ENCODE measurements at places on chromosomes 12 and 14. TPM values are rescaled to one million over a fixed set of nuclear protein-coding genes. Genes with fewer than 3 reads are reported as not detected.

Gene KRT77
- not detected for polyA plus RNA-seq

Gene BTG1
- 82.3 TPM for polyA plus RNA-seq

Gene GPR84
- polyA plus RNA-seq = 0.69 TPM

Gene IFNG-AS1
- 0.29 TPM for polyA plus RNA-seq

Gene MDM1
- polyA plus RNA-seq = 5.4 TPM

Gene KIF5A
- under 0.01 TPM for polyA plus RNA-seq

Gene CLEC9A
- polyA plus RNA-seq = 0.46 TPM

Gene TAS2R8
- polyA plus RNA-seq = not detected

Gene PTPRB
- polyA plus RNA-seq = 7.9 TPM

DNA sequence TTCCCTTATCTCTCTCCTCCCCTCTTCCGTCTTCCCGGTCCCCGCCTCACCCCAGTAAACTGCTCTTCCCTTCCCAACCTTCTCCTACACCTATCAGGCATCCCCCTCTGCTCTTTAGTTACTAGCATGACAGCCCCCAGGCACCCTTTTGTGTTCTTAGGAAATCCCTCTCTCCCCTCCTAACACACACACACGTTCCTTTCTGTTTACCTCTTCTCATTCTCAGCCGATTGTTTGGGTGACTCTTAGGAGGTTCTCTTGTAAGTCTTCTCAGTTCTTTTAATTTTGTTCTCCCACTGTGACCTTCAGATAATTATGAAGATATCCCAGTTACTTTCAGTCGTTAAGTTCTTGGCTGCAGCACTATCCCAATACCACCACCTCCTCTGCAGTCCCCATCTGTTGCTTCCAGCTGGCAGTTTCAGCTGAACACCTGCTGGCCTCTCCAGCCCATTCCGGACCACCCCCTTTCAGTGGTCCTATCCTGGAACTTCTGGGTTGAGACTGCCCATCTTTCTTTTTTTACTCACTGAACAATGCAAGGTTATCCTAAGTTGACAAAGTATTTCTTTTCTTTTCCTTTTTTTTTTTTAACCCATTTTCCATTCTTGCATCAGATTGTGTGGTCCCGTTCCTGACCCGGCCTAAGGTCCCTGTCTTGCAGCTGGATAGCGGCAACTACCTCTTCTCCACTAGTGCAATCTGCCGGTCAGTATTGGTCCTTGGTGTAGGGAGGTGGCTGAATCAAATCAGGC, 711 bp downstream of the MARS1 start:
- H3K27ac ChIP-seq = peak overlapping the region; percentile 81
- peak overlapping the region; percentile 97 for H3K4me3 ChIP-seq
- peaks cover 22% of the 10 kb centered on the region for H3K4me1 ChIP-seq
- peaks cover 19% of the 10 kb centered on the region for H3K36me3 ChIP-seq
- H3K27me3 ChIP-seq = no peaks in the 10 kb centered on the region

- DNase-seq = no peak
- no peak overlapping the region for H3K27ac ChIP-seq
- H3K36me3 ChIP-seq = no peaks in the 10 kb centered on the region
- H3K4me3 ChIP-seq = no peak overlapping the region
These were observed 426.7 kb upstream of the DCN start for GRCh38 chr12:91609283-91609682.

DNA sequence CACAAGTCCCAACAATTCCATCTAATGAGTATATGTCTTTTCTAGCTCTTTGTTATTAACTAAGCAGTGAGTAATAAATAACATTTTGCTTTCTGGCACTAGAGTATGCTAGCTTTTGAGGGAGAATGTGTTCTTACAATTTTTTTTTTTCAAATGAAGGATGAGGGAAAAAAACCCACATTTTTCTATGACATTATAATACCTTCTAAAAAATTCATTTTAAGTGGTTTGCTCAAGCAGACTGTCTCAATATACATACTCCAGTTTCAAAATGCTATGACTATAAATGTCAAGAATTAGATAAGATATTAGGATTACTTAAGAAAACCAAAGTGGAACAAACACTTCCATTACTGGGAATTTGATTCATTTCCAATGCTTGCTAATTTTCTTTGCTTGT, 394.6 kb downstream of the C12orf75 start:
- no peak overlapping the region for H3K27ac ChIP-seq
- no peaks in the 10 kb centered on the region for H3K27me3 ChIP-seq
- H3K4me1 ChIP-seq = no peaks in the 10 kb centered on the region
- DNase-seq = no peak
- H3K36me3 ChIP-seq = no peaks in the 10 kb centered on the region
- no peak overlapping the region for H3K4me3 ChIP-seq

DNA sequence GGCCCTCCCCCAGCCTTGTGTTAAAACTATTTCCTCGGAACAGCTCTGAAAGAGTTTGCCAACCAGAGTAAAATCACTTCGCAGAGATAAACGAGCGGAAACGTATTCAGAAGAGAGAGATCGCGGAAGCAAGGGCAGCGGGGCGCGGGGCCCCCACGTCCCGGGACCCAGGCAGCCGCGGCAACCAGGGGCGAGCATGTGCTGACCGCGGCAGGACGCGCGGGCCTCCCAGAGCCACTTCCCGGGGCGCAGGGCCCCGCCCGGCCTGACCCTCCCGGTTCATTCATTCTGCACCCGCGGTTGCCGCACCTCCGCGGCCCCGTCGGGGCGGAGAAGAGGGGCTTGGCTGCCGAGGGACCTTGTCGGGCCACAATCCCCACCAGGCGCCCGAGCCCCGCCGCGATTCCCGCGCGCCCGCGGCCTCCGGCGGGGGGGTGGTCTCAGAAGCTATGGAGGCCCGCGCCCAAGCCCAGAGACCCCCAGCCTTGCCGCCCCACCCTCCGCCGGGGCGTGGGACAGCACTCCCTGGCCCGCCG, 598 bp downstream of the UBE2N start:
- peak overlapping the region; percentile 97 for H3K27ac ChIP-seq
- no peaks in the 10 kb centered on the region for H3K36me3 ChIP-seq
- H3K4me1 ChIP-seq = no peaks in the 10 kb centered on the region
- H3K27me3 ChIP-seq = no peaks in the 10 kb centered on the region
- no peak for DNase-seq

DNA sequence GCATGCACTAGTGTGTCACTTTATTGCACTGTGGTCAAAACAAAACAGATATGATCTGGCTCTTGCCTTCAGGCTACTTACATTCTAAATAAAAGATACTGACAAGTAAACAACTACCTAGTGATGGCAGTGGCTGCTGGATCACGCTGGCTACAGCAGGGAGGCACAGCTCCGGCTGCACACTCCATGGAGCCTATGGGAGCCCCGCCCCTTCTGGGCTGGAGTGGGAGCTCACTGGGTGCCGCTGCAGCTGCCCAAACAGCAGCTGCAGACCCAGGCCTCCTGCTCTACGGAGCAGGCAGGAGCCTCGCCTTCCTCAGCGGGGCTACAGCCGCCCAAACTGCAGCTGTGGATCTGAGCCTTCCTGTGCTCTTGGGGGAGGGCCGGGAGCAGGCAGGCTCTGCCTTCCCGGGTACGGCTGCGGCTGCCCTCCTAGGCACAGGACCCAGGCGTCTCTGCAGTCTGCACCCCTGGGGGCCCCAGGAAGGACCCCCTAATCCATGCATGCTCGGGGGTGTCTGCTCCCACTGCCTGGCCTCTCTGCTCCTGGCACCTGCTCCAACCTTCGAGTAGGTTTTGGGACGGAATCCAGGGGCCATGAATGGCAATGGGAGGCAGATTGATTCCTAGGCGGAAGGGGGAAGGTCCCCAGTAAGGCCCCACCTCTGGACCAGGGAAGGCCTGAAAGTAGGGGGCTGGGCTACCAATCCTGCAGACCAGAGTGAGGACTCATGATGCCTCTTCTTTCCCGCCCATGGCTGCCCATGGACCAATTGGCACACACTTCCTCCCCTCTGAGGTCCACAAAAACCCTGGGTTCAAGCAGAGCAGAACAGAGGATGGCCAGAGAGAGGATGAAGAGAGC, 253.1 kb downstream of the ANO6 start:
- H3K4me3 ChIP-seq = no peak overlapping the region
- H3K4me1 ChIP-seq = no peaks in the 10 kb centered on the region
- no peak for DNase-seq
- H3K36me3 ChIP-seq = no peaks in the 10 kb centered on the region

GRCh38 chr12:94560431-94561221, 89.7 kb downstream of the TMCC3 start:
- H3K27ac ChIP-seq = no peak overlapping the region
- no peaks in the 10 kb centered on the region for H3K27me3 ChIP-seq
- no peak for DNase-seq
- no peaks in the 10 kb centered on the region for H3K36me3 ChIP-seq

GRCh38 chr14:106346534-106347290, 820.3 kb downstream of the TMEM121 start:
- H3K4me1 ChIP-seq = no peaks in the 10 kb centered on the region
- H3K27ac ChIP-seq = no peak overlapping the region
- H3K36me3 ChIP-seq = no peaks in the 10 kb centered on the region
- DNase-seq = no peak

GRCh38 chr14:50303744-50304471, 8.1 kb downstream of the L2HGDH start:
- H3K27ac ChIP-seq = no peak overlapping the region
- H3K36me3 ChIP-seq = no peaks in the 10 kb centered on the region
- H3K4me3 ChIP-seq = no peak overlapping the region
- DNase-seq = no peak
- H3K4me1 ChIP-seq = no peaks in the 10 kb centered on the region

- no peaks in the 10 kb centered on the region for H3K4me1 ChIP-seq
- no peaks in the 10 kb centered on the region for H3K27me3 ChIP-seq
- peak overlapping the region; percentile 28 for H3K27ac ChIP-seq
- peak; percentile 81 for DNase-seq
- no peak overlapping the region for H3K4me3 ChIP-seq
These were observed 10.1 kb upstream of the RAB35 start for GRCh38 chr12:120126635-120127005.

DNA sequence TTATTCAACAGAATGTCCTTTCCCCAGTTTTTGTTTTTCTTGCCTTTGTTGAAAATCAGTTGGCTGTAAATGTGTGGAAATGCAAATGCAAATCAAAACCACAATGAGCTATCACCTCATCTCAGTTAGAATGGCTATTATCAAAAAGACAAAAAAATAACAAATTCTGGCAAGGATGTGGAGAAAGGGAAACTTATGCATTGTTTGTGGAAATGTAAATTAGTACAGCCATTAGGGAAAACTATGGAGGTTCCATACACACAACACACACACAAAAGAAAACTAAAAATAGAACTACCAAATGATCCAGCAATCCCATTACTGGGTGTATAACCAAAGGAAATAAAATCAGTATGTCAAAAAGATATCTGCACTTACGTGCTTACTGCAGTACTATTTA, 518.8 kb upstream of the ATXN7L3B start:
- no peak overlapping the region for H3K4me3 ChIP-seq
- no peaks in the 10 kb centered on the region for H3K27me3 ChIP-seq
- no peak overlapping the region for H3K27ac ChIP-seq

GRCh38 chr14:32608857-32609256, 279.8 kb downstream of the AKAP6 start:
- H3K27me3 ChIP-seq = no peaks in the 10 kb centered on the region
- H3K36me3 ChIP-seq = no peaks in the 10 kb centered on the region
- H3K27ac ChIP-seq = no peak overlapping the region
- no peak for DNase-seq
- no peak overlapping the region for H3K4me3 ChIP-seq

- DNase-seq = no peak
- peaks cover 9% of the 10 kb centered on the region for H3K4me1 ChIP-seq
- H3K27ac ChIP-seq = no peak overlapping the region
- H3K4me3 ChIP-seq = peak overlapping the region; percentile 65
- H3K36me3 ChIP-seq = peaks cover 5% of the 10 kb centered on the region
These were observed 903 bp downstream of the PARPBP start for GRCh38 chr12:102120886-102121285.

GRCh38 chr14:87131879-87132278, 861.1 kb downstream of the GALC start:
- no peak for DNase-seq
- H3K36me3 ChIP-seq = no peaks in the 10 kb centered on the region
- H3K27ac ChIP-seq = no peak overlapping the region
- no peaks in the 10 kb centered on the region for H3K27me3 ChIP-seq

GRCh38 chr12:54716261-54716660, 68.1 kb upstream of the DCD start:
- no peak for DNase-seq
- peaks cover 13% of the 10 kb centered on the region for H3K4me1 ChIP-seq
- no peaks in the 10 kb centered on the region for H3K27me3 ChIP-seq
- no peaks in the 10 kb centered on the region for H3K36me3 ChIP-seq
- no peak overlapping the region for H3K27ac ChIP-seq

DNA sequence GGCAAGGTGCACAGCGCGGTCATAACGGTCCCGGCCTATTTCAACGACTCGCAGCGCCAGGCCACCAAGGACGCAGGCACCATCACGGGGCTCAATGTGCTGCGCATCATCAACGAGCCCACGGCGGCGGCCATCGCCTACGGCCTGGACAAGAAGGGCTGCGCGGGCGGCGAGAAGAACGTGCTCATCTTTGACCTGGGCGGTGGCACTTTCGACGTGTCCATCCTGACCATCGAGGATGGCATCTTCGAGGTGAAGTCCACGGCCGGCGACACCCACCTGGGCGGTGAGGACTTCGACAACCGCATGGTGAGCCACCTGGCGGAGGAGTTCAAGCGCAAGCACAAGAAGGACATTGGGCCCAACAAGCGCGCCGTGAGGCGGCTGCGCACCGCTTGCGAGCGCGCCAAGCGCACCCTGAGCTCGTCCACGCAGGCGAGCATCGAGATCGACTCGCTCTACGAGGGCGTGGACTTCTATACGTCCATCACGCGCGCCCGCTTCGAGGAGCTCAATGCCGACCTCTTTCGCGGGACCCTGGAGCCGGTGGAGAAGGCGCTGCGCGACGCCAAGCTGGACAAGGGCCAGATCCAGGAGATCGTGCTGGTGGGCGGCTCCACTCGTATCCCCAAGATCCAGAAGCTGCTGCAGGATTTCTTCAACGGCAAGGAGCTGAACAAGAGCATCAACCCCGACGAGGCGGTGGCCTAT, 875 bp downstream of the HSPA2 start:
- H3K4me1 ChIP-seq = peaks cover 28% of the 10 kb centered on the region
- H3K27me3 ChIP-seq = no peaks in the 10 kb centered on the region
- H3K27ac ChIP-seq = peak overlapping the region; percentile 86
- H3K36me3 ChIP-seq = no peaks in the 10 kb centered on the region

DNA sequence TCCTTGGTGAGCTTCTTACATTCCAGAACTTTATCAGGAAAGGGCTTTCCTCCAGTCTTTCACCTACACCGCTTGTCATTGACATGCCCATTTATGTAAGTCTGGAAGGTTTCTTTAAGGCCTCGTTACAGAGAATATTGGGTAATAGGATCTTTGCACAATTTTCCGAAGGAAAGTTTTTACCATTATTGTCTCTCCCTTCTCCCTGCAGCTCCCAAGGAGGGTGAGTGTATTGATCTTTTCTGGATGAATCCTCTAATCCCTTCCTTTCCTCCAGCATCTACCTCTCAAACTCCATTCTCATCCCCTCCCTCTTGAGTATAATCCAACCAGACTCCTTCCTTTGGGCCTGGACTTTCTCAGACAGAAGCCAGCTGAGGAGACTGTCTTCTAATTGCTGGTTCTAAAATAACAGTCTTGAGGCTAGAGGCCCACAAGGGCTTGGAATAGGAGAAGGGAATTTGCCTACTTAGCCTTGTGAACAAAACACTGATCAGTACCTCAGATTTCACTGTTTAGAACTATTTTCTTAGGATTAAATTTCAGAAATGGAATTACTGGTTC, 21.8 kb downstream of the WNK1 start:
- no peaks in the 10 kb centered on the region for H3K27me3 ChIP-seq
- no peak for DNase-seq
- no peak overlapping the region for H3K4me3 ChIP-seq
- H3K4me1 ChIP-seq = peaks cover 77% of the 10 kb centered on the region

GRCh38 chr12:121996050-121996944, 25.4 kb upstream of the BCL7A start:
- DNase-seq = no peak
- H3K4me3 ChIP-seq = no peak overlapping the region
- H3K4me1 ChIP-seq = no peaks in the 10 kb centered on the region
- no peaks in the 10 kb centered on the region for H3K27me3 ChIP-seq

Measured in sigmoid colon (tissue), 7 donors.